ENCODE measurements at places on chromosomes 1 and 21. TPM values are rescaled to one million over a fixed set of nuclear protein-coding genes. Genes with fewer than 3 reads are reported as not detected.
A peak's percentile ranks its signal among the peaks of the same experiment; 100 is the strongest.

DNA sequence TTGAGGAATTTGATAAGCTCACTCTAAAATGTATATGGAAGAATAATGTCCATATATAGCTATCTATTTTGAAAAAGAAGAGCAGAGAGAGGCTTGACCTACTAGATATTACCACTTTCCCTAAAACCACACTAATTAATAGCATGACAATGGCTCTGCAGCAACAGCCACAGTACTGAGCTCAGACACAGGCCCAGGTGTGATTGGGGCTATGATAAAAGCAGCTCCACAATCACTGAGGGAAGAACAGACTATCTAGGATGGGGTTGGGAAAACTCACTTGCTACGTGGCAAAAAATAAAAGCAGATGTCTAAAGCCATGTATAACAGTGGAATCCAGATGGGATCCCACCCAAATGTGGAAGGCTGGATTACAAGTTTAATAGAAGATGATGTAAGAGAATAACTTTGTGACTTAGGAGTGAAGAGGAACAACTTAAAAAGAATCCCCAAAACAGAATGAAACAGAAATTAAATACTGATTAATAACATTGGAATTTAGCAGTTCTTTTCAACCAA is 80.8 kb upstream of the RAB4A start:
- DNase-seq: no peak

Gene LENEP
- not detected for total RNA-seq

Gene AKT3
- total RNA-seq: 13.0 TPM

- no peak for DNase-seq
Measured at GRCh38 chr21:42684109-42684916, 30.9 kb downstream of the PDE9A start.

DNA sequence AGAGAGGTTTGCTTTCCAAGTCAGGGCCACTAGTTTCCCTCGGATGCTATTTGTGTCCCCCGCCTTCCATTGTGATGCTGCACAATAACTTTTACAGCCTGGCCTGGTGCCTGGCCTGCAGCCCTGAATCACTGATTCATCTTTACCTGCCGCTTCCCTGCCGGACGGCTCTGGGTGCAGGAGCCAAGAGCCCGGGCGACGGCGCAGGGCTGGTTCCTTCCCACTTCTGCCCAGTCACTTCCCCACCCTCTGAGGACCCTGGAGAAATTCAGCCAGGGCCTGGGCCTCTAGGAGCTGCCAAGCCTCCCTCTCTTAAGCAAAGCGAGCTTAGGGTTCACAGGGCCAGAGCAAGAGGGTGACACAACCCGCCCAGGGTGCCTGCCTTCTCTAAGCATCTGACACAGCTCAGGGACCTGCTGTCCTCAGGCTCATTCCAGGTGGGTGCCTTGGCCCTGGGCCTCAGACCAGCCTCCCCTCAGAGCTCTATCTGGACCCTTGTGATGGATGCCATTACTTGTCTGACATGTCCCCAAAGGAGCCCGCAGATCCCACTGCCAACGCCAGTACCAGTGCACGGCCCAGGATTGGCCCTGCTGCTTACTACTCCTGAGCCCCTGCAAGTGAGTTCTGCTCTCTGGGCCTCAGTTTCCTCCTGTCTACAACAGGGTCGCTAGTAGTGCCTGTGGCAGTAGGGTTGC is 381.0 kb upstream of the VAMP3 start:
- no peak for DNase-seq

DNA sequence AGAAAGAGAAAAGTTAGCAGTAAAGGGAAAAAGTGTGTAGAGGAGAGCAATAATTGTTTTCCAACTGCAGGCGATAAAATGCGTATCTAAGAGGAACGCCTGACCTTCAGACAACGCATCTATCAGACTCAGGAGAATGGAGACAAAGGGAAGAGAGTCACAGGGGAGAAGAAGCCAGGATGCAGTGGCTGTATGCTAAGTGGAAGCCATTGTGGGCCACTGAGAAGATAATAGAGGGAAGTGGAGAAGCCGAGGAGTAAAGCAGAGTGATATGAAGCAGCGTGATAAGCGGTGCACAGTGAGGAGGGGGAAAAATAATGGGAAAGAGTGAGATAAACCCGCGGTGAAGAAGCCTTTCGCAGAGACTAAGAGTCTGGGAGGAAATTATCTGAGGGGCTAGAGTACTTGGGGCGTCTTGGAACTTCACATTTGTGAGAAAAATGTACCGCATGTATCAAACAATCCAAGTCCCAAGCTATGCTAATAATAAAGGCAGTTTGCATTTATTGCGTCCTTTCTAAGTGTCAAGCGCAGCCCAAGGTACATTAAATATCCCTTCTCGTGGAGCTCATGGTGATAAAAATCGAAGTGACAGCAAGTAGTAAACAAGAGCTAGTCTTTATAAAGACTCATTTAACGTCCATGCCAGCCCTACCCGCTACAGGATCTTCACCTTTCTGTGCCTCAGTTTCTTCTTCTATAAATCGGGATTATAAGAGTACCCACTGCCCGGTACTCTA is 259.8 kb upstream of the PROX1 start:
- no peak for DNase-seq

Gene NTNG1
- total RNA-seq: 3.9 TPM

- no peak for DNase-seq
Measured at GRCh38 chr1:39625009-39625408, 14.4 kb downstream of the HEYL start.

- DNase-seq: no peak
Measured at GRCh38 chr1:244083383-244083943, 32.4 kb downstream of the ZBTB18 start.

GRCh38 chr1:185957441-185958363 is 223.5 kb downstream of the HMCN1 start:
- DNase-seq: no peak

- no peak for DNase-seq
Measured at GRCh38 chr1:26608895-26609294, 79.3 kb downstream of the RPS6KA1 start.

Gene PPM1J
- 0.72 TPM for total RNA-seq

Gene NTMT2
- total RNA-seq: not detected

- no peak for DNase-seq
Measured at GRCh38 chr1:81071969-81072753, 728.6 kb upstream of the ADGRL2 start.

- no peak for DNase-seq
Measured at GRCh38 chr1:184649451-184649888, 105.2 kb downstream of the EDEM3 start.

DNA sequence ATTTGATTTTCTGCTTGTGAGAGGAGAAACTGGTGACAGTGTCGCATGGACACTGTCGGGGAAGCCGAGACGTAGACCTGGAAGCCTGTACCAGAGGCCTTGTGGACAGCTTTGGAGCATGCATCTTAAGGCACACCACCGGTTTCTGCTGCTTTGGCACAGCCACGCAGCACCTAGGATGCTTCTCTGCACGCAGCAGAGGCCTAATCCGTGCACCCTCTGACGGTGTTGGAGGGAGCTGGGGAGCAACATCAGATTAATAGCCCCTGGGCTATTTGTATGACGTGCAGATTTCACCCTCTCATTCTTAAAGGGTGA is 30.3 kb downstream of the TEX35 start:
- no peak for DNase-seq

Gene OR2T2
- not detected for total RNA-seq

- DNase-seq: no peak
Measured at GRCh38 chr1:36981126-36981525, 53.2 kb downstream of the GRIK3 start.

DNA sequence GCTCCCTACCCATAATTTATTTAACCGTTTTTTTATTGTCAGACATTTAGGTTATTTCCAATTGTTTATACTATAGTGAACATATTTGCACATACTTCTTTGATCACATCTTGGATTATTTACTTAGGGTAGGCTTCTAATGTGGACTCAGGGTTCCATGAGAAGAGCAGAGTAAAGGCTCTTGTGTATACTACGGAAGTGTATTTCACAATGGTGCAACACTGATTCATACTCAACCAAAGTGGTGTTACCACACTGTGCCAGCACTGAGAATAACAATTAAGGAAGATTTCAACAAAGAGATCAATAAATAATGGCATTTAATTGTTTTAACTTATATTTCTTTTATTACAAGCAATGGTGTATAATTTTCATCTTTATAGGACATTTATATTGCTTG is 251.2 kb downstream of the ZNF326 start:
- DNase-seq: no peak

DNA sequence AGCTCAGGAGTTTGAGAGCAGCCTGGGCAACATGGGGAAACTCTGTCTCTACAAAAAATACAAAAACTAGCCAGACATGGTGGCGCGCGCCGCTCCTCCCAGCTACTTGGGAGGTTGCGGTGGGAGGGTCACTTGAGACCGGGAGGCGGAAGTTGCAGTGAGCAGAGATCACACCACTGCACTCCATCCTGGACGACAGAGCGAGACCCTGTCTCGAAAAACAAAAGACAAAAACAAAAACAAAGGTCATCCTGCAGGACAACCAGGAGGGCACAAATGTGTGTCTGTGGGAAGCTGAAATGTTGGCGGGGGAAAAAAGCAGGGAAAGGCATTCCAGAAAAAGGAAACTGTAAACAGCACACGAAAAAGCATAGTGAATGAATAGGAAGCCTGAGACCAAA is 104.1 kb upstream of the HNRNPU start:
- DNase-seq: no peak

GRCh38 chr1:22483121-22483520 is 31.5 kb downstream of the ZBTB40 start:
- DNase-seq: no peak

DNA sequence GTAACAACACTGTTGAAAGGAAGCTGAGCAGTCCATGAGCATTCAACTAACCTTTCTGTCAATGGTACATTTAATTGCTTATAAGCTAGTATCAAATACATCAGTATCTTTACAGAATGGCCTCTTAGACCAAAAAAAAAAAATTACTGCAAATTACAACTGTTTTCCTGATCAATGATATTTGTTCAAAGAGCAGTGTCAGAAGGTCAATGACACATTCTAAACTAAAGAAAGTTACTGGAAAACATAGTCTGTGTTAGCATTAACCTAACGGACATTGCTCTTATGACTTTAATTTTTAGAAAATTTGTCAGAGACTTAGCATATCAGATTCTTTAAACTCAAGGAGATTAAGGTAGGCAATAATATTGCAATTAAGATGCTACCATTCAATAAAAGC is 162.5 kb downstream of the KCNT2 start:
- no peak for DNase-seq

Gene ESRRG
- total RNA-seq: 15.8 TPM

Gene MYOG
- not detected for total RNA-seq

DNA sequence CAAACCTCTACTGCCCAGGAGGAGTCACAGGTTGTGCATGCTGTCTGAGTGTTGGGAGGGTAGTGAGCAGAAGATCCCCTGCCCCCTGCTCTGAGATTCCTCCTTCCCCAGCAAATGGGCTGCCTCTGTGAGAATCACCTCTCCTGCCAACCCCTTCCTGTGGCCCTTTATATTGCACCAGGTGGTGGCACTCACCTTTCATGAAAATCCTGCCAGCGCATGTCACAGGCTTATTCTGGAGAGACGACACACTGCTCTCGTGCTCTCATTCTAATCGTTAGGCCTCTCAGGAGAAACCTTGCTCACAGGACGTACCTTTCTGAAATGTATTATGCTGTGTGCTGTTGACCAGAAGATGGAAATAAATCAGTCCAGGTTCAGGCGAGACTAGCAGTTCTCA is 113.7 kb downstream of the RGL1 start:
- DNase-seq: no peak

DNA sequence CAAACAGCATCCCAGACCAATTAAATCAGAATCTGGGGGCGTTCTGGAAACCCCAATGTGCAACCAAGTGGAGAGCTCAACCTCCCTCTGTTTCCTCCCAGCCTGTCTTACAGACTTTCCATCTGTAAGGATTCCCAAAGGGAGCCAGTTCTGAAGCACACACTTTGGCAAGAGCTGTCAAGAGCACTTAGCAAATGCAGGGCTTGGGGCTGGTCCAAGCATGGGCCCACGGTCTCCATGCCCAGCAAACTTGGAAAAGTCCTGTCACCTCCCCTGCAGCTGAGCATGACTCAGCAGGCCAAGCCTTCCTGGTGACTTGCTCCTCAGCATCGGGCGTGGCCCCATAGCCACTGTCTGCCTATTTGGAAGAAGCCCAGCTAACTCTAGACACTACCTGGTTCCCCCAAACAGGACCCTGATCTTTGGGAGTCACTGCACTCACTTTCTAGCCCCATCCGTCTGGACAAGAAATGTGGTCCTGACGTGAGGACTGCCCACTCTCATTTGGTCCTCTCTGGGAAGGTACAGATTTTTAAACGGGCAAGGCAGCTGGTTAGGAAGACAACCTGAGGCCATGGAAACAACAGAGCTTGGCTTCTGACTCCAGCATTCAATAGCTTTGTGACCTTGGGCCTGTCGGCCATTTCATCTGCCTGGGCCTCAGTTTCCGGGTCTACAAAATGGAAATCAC is 16.9 kb downstream of the SLC2A1 start:
- peak; percentile 73 for DNase-seq

Gene SLC25A24
- 54.5 TPM for total RNA-seq

Gene ITLN1
- total RNA-seq: 9.0 TPM

DNA sequence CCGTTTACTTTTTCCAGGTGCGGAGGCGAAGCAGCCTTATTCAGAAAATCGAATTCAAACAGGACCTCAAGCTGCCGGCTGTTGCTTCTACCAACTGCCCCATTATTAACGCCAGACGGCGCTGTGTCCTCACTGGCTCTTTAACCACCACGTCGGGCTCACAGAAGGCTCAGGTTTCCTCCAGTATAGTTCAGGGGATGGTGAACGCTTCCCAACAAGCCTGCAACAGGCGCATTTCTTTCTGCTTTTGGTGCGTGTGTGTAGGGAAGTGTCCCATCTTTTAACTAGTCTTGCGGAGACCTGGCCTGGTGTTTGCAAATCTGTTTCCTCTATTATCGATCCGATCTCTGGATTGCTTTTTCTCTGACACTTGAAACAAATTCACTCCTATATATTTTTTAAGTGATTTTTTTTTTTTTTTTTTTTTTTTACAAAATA is 791 bp upstream of the STUM start:
- DNase-seq: peak; percentile 93

Gene SLC5A9
- 20.9 TPM for total RNA-seq

Gene KCTD3
- total RNA-seq: 61.2 TPM

- DNase-seq: peak; percentile 35
Measured at GRCh38 chr1:22625262-22625925, 11.0 kb upstream of the C1QA start.

Gene TNFRSF25
- total RNA-seq: 4.8 TPM

DNA sequence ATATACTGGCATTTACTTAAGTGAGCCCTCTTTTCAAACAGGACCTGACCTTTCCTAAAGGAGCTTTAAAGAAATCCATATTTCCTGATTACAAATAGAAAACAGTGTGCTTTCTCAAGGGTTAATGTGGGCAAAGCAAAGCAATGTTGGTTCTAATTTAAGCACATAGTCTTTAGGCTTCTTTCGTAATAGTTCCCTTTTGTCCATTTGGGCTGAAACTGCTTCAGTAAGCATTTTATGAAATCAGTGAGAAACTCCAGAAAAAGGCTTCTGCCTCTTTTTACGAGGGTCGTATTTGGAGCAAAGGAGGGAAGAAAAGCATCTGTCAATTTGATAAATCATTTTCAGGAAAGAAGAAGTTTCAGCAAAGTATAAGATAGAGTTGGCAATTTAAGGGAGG is 331.2 kb downstream of the KIF26B start:
- DNase-seq: no peak

GRCh38 chr1:198772626-198773025 is 133.8 kb downstream of the PTPRC start:
- DNase-seq: no peak

- no peak for DNase-seq
Measured at GRCh38 chr1:184489908-184490307, 103.1 kb downstream of the C1orf21 start.

Gene REG4
- total RNA-seq: 106 TPM
